Hematopoietic multipotent progenitor cell (in vitro differentiated cells): ENCODE measurements at places on chromosomes 4 and X. TPM values are rescaled to one million over a fixed set of nuclear protein-coding genes. Genes with fewer than 3 reads are reported as not detected.
A peak's percentile ranks its signal among the peaks of the same experiment; 100 is the strongest.

- peak; percentile 79 for DNase-seq
Measured at GRCh38 chr4:151362404-151363164, 37.2 kb upstream of the SH3D19 start.

GRCh38 chr4:8495803-8496202, 55.2 kb downstream of the TRMT44 start:
- DNase-seq = no peak

TGIF2LX gene
- not detected for total RNA-seq

SLC25A53 gene
- total RNA-seq = 5.4 TPM

DCAF12L2 gene
- total RNA-seq = 0.27 TPM

DNA sequence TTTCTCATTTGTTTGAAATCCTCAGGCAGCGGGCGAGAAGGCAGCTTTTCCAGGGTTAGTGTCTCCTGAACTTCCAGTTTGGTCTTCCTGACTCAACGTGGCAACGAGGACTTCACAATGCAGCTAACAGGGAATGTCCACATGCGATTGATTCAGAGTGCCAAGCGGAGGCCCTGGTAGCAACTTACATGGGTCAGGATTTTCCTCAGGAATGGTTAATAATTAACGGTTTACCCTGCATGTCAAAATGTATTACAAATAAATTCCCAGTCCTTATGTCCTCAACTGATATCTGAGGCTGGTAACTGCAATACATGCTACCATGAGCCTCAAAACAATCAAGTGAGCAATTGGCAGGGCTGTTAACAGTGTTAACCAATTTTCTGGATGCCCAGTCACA, 67.2 kb downstream of the MAP3K15 start:
- DNase-seq = no peak

- DNase-seq = no peak
Measured at GRCh38 chr4:34950926-34951325, 1293.4 kb downstream of the ARAP2 start.

GRCh38 chr4:25096981-25097443, 63.2 kb downstream of the SEPSECS start:
- no peak for DNase-seq

TMSB15C gene
- total RNA-seq = 2.4 TPM

ABCG2 gene
- 1.1 TPM for total RNA-seq

DNA sequence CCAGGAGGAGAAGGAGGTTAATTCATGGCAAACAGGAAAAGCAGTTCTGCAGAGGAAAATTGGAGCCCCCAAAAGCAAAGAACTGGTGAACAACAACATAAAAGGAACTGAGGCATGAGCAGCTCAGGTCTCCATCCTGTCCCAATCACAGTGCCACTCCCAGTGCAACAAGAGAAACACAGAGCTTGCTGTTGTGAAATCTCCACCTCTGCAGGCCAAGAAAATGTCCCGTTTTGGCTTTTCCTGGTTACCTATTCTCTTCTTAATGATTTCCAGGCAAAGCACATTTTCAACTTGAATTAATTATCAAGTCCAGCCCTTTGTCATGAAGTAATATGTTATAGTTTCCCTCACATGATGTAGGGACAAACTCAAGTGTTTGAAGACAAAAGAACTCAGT, 778 bp downstream of the C1QTNF7 start:
- DNase-seq = no peak

DNA sequence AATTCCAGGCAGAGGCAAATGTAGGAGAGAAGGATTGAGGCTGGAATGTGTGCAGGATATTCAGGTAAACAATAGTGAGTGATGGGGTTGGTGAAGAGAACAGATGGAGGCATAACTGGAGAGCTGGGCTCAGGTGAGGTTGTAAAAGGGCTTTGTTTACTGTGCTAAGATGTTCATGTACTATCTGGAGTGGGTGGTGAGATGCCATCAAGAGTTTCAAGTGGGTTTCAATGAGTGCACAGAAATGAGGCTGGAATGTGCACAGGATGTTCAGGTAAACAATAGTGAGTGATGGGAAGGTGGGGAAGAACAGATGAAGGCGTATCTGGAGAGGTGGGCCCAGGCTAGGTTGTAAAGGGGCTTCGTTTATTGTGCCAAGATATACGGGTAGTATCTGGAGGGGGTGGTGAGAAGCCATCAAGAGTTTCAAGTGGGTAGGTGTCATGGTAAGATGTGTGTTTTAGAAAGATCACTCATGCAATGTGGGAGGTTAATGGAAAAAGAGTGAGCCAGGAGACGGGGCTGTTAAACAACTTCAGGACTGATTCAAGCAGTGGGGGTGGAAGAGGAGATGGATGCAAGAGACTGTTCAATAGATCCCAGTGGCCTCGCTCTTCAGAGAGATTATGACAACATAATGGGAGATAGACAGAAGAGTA, 25.4 kb upstream of the NMU start:
- no peak for DNase-seq

DNA sequence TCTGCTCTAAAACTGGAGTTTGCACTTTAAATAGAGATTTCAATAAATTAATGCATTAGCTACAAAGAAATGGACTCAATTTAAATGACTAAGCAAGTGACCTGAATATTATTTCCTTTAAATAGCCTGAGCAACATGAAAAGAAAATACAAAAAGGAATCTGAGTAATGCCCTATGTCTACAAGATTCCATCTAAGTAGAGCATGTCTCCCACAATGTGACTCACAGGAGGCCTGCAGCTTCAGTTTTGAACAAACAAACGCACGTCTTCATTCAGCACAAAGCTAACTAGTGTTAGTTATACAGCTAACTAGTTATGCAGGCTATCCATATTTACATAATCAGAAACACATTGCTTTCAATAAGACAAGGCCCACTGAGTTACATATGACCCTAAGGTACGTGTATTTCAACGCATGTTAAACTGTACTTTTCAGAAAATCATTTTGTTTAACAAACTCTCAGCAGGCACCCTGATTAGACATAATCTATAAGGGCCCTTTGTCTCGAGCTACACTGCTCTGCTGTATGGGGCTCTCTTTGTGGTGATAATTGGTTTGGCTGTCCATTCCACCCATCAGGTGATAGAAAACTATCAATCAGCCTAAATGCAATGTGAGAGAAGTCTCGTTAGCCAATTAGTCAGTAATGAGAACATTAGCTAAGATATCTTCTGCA, 116.5 kb downstream of the MAML3 start:
- DNase-seq = no peak
